Stimulated activated naive CD8-positive, alpha-beta T cell treated with anti-CD3 and anti-CD28 coated beads, Interleukin-15, Interleukin-2, amounts not matched to agents 100 U/mL and 50 U/mL, for 24 hours (primary cell): ENCODE measurements at places on chromosomes 5 and 9.

GRCh38 chr5:177555665-177556064, 1.3 kb upstream of the FAM193B start:
- no peak for DNase-seq

DNA sequence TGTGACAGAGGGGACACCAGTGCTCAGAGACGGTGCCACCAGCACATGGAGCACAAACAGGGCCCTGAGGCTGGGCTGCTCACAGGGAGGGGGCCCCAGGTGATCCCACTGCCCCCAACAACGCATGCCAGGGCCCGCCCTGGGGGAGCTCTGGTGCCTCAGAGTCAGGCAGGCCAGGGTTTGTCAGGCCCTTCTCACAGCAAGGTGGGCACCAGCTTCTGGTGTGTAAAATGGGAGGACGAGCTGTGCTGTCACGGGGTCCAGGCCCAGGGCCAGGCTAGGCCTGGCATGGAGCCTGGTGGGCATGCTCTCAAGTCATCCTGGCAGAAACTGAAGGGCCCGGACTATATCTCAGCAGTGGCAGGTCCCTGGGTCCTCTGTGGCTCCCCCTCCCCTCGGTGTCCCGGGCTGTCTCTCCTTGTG, 34.5 kb downstream of the PRRT1B start:
- DNase-seq, result no peak

DNA sequence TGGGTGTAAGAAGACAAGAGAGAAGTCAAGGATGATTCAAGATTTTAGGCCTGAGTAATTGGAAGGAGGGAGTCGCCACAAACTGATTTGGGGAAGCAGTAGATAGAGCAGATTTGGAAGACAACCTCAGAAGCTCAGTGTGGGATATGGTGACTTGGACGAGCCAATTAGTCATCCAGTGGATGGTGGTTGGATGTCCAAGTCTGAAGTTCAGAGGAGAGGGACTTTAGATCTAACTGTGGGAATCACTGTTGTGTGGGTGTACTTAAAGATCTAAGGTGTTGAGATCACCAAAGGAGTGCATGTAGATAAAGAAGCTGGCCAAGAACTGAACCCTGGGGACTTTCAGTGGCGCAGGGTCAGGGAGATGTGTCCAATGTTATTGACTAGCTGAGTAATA, 2.2 kb downstream of the IDNK start:
- no peak for DNase-seq

- no peak for DNase-seq
These were observed 49.5 kb upstream of the ALDH1B1 start for GRCh38 chr9:38343037-38343436.

GRCh38 chr5:168851902-168852321, 272.7 kb upstream of the PANK3 start:
- no peak for DNase-seq

GRCh38 chr9:88236511-88237478, 98.5 kb upstream of the SPATA31C2 start:
- no peak for DNase-seq

DNA sequence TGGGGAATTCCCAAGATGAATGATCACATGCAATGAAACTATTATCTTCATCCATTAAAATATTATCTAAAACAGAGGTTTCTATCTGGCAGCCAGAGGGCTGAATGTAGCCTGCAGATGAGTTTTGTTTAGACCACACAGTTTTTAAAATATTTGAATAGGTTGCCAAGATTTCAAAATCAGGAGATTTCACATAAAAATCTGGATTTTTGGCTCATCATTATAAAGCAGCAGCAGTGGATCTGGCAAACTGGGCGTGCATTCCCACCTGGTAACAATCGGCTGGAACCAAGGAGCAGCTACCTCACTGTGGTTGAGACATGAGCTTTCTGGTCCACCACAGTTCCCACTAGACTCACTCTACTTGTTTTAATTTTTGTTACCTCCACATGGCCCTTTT, 155.1 kb downstream of the BNC2 start:
- no peak for DNase-seq

GRCh38 chr5:178661836-178662540, 35.1 kb upstream of the CLK4 start:
- DNase-seq, result no peak

- no peak for DNase-seq
These were observed 144.8 kb upstream of the ADCY2 start for GRCh38 chr5:7251132-7251531.

- no peak for DNase-seq
These were observed 6.0 kb downstream of the SOHLH1 start for GRCh38 chr9:135693265-135693664.

- no peak for DNase-seq
These were observed 216.7 kb downstream of the CDH18 start for GRCh38 chr5:19771174-19771835.

- DNase-seq, result no peak
These were observed 56.7 kb upstream of the ACTBL2 start for GRCh38 chr5:57539281-57539701.

DNA sequence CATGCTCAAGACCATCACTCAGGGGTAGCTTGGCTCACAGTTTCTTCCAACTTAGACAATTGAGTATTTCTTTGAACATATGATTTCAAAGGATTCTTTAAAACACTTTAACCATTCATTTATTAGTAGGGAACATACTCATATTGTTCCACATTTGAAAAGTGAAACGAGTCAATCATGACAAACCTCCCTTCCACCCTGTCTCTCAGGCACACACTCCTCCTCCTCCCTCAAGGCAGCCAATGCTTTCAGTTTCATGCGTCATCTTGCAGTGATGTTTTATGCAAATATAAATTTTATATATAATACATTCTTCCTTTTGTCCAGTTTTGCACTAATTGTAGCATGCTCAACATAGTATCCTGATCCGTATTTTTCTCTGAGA, 126.0 kb upstream of the BOD1 start:
- no peak for DNase-seq

- DNase-seq, result no peak
These were observed 62.7 kb downstream of the PCSK5 start for GRCh38 chr9:75953218-75953617.

DNA sequence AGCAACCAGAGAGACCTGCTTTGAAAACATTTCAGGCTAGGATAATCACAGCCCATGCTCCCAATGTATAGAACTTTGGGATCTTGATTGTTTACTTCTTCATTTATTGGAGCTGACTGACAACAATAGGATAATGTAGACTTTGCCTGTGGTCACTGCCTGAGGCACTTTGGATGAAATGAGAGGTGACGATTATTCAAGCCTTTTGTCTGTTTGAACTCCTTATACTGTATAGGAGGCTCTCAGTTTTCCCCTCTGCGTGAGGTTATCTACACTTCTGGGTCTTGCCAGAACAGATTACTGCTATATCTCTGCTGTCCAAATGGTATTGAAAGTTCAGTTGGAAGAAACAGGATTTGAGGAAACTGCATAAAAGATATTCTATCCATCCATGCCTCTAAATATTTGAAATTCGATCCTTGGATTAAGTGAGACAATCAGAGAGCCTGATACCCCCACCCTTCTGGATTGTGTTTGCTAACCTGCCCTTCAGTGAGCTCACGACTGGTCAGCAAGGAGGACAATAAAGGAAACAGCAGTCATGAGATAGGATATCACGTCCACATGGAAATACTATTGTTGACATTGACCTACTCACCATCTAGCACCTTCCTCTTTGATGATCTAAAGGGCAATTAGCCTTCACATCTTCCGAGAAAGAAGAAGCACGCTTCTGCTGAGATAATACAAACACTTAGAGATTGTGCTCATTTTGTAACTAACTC, 98.1 kb downstream of the DOCK8 start:
- no peak for DNase-seq

GRCh38 chr9:75974016-75974766, 83.7 kb downstream of the PCSK5 start:
- DNase-seq, result no peak

GRCh38 chr9:16532681-16533450, 337.6 kb downstream of the BNC2 start:
- DNase-seq, result no peak

DNA sequence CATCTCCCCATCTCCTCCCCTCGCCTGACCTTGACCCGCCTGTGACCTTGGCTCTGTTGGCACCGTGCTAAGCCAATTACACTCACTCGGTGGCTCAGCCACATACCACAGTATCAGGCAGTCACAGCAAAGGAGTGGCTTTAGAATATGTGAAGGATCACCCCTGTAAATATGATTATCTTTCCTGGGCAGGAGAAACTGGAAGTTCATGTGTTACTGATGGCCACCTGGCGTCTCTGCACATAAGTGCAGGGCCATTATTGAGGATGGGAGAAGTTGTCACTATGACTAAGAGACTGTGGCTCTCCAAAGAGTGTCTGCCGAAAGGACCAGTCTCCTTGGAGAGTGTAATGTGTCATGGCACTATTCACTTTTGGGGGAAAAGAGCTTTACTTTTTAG, 116.9 kb upstream of the S1PR3 start:
- no peak for DNase-seq

DNA sequence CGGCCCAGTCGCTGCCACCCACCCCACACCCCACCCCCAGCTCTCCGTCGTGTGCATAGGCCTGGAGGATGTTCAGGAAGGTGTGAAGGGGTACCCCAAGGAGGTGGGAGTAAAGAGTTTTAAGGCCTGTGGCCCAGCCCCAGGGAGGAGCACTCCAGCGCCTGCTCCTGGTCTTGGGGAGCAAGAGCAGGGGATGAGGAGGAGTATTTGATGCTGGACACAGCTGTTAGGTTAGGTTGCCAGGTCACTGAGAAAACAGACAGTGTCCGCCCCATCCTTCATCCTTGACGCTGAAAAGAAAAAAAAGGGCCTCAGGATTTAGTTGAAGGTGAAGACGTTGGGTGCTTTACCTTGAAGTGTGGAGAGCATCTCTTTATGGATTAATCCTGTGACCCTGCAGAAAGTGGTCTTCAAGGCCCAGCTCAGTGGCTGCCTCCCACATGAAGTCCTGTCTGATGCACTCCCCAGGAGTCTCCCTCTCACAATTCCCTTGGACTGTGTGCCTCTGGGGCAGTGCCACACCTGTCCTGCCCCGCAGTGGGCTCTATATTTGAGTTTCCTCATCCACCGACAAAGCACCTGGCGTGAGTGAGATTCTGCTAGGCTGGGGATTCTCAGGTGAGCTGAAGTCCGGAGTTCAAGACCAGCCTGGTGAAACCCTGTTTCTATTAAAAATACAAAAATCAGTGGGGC, 101.8 kb downstream of the SPRY4 start:
- DNase-seq, result no peak
